ENCODE measurements at places on chromosomes 6 and 20. TPM values are rescaled to one million over a fixed set of nuclear protein-coding genes. Genes with fewer than 3 reads are reported as not detected.

Gene NDRG3
- total RNA-seq: 27.9 TPM

Gene RFX6
- not detected for total RNA-seq

Gene MCM3
- 20.8 TPM for total RNA-seq

Gene TCP11
- not detected for total RNA-seq

Gene PHACTR3
- total RNA-seq: not detected

Gene PCED1A
- total RNA-seq: 17.3 TPM

Gene APCDD1L
- total RNA-seq: 4.1 TPM

Gene HLA-DRB5
- not detected for total RNA-seq

Gene RTF2
- total RNA-seq: 93.4 TPM

Gene MATN4
- total RNA-seq: not detected

Gene SLC35F1
- total RNA-seq: under 0.01 TPM

Gene HAO1
- total RNA-seq: not detected

Gene LAMA4
- 569 TPM for total RNA-seq

Gene AAR2
- 17.5 TPM for total RNA-seq

Gene NT5DC1
- total RNA-seq: 8.5 TPM

Gene GPR63
- total RNA-seq: 0.16 TPM

Gene CLDN20
- not detected for total RNA-seq

Gene IRF4
- total RNA-seq: 0.63 TPM

Gene ARMH2
- not detected for total RNA-seq

Gene NRM
- 1.7 TPM for total RNA-seq

Gene COMMD7
- 9.2 TPM for total RNA-seq

Gene EYS
- total RNA-seq: not detected

Gene ESR1
- total RNA-seq: 0.77 TPM

Gene LPA
- not detected for total RNA-seq

Gene CLPSL2
- not detected for total RNA-seq

Gene BTN1A1
- total RNA-seq: not detected

Gene GSTA3
- total RNA-seq: 0.17 TPM

Gene DEF6
- total RNA-seq: 4.4 TPM

Gene BPI
- 0.32 TPM for total RNA-seq

Gene CD40
- total RNA-seq: 0.95 TPM

Gene C6orf15
- not detected for total RNA-seq

Gene CGAS
- 1.5 TPM for total RNA-seq

Gene ETV7
- total RNA-seq: 0.47 TPM

Gene KCNG1
- total RNA-seq: 5.5 TPM

Gene PPIL1
- total RNA-seq: 9.5 TPM

Gene HEY2
- total RNA-seq: not detected

Gene SIRPB2
- total RNA-seq: not detected

Gene OR2H2
- not detected for total RNA-seq

Gene TREM1
- 0.16 TPM for total RNA-seq

Gene ZNF217
- total RNA-seq: 11.2 TPM

Gene NUP43
- total RNA-seq: 12.0 TPM

Gene MDN1
- total RNA-seq: 17.0 TPM

Gene PRDM13
- not detected for total RNA-seq
